ENCODE measurements at places on chromosomes 13 and 19.

DNA sequence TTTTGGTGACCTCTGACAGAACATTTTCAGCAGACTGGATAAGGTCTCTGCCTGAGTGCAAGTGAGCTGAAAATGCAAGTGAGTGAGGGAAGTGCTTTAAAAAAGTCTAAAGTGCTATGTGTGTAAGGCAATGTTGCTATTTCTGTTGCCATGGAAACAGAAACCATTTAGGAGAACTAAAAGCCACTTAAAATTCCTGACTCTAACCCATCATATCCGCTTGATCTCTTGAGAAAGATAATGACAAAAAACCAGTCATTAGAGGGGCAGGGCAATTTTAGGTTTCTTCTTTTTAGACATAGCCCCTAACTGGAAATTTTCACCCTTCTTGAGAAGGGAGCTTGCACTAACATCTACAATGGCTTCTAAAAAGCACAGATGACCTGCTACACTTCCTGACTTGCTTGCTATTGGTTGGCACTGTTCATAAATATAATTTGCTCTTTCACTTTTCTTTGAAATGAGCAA is at the start of gene CYSLTR2:
TSS of gene CYSLTR2 (plus strand) at position 458 of the 468 bp plus-strand sequence. CDS start 52,889 bp downstream, outside the sequence.
- peak; percentile 34 for DNase-seq

DNA sequence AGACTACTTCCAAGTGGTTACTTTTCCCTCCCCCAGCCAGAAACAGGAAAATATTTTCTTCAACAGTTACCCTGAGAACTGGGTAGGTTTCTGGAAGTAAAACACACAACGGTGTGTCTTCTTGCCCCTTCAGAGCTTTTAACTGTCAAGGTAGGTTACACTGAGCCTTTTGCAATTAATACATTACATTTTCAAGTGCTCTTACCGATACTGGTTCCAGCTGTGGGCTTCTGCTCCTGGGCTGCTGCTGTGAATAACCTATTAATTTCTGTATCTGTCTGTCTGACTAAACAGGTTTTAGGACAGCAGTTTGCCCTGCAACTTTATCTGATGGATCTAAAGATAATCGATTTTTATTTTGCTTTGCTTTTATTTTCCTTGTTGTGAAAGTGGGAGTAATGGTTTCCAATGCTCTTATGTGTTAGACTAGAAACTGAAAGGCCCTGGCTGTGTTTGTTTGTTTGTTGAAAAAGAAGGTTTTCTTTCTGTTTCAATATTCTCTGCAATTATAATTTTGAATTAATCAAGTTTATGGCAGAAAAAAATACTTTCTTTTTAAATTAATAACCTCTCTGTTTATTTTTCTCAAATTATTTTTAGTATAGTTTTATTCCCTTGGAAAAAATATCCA is 196.7 kb upstream of the SLITRK6 start:
- DNase-seq, result no peak

DNA sequence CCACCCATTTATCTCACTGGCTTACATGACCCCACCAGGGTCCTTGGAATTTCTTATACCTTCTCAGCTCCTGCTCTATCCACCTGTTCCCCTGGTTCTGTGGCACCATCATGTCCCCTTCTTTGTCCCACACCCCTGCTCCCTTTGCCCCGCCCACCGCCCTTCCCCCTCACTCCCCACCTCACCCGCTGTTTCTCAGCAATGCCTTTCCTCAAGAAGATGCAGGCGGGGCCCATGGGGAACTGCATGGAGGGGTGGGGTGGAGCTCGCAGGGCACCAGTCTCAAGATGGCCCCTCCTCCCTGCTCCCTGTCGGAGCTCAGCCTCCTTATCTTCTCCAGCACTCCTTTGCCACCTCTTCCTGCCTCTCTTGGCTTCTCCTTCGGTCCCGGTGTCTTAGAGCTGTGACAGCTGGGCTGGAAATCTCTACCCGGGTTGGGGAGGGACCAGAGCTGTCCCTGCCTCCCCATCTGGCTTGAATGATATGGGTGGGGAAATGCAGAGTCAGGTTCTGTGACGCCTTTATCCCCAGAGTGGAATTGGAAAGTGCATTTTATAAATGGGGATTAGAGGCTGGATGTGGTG is at the start of gene CABP5:
TSS of gene CABP5 (minus strand) at position 405 of the 584 bp plus-strand sequence. CDS start at position 248, 157 bp downstream.
- no peak for DNase-seq

DNA sequence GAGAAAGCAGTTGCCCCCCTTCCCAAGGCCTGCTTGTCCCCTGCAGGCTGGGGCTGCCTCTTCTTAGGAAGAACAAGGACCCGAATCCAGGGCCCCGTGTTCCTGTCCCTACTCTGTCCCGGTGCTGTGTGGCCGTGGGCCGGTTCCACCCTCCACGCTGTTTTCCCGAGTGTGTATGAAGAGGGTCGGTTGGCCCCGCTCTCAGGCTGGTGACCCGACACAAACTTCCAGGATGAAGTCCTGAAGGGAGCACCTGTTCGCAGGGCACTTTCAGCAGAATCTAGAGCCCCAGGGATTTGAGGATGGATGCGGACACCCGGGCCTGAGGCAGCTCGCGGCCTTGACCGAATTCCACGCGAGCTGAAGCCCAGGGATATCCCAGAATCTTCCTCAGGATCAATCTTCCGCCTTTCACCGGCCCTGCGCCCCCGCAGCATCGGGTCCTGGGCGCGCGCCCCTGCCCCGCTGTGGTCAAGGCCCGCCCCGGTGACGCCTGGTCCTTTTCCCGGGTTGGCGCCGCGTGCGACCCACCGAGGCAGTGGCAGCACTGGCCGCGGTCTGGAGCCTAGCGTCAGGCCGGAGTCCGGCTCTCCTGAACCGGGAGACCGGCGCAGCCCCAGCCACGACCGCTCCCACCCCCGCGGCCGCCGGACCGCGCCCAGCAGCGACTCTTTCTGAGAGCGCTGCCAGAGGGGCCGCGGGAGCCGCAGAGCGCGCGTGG is 528 bp upstream of the CHST8 start:
- DNase-seq, result no peak

DNA sequence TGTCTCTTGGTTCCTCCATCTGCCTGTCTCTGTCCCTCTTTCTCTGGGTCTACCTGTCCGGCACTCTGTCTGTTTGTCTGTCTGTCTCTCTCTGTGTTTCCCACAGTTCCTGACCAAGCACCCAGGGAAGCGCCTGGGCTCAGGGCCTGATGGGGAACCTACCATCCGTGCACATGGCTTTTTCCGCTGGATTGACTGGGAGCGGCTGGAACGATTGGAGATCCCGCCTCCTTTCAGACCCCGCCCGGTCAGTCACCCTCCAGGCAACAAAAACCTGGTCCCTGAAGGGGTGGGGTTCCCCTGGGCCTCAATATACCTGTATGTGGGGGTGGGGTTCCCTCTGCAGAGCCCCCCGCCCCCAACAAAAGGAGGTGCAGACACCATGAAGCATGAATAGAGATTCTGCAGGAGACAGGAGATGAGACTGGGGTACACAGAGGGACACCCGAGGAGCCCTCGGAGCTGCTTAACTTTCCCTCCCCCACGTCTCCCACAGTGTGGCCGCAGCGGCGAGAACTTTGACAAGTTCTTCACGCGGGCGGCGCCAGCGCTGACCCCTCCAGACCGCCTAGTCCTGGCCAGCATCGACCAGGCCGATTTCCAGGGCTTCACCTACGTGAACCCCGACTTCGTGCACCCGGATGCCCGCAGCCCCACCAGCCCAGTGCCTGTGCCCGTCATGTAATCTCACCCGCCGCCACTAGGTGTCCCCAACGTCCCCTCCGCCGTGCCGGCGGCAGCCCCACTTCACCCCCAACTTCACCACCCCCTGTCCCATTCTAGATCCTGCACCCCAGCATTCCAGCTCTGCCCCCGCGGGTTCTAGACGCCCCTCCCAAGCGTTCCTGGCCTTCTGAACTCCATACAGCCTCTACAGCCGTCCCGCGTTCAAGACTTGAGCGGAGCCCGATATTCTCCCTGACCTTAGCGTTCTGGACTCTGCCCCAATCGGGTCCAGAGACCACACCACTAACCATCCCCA is 2.6 kb upstream of the CACNG7 start:
- DNase-seq, result no peak

DNA sequence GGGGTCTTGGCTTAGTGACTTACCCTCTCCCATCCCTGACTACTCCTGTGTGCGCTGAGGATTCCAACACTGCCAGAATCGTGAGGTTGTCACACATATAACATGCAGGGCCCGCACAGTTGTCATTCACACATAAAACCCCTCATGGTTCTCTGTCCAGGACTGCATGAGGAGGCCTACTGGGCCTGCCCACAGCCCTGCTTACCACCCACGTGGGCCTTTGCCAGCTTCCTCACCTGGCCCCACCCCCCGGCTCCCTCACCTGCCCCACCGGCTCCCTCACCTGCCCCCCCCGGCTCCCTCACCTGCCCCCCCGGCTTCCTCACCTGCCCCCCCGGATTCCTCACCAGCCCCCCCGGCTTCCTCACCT is 197.2 kb downstream of the TEX29 start:
- no peak for DNase-seq

Data from kidney epithelial cell (primary cell).